Right atrium auricular region (tissue), 2 donors: ENCODE measurements at places on chromosomes 3 and 15. TPM values are rescaled to one million over a fixed set of nuclear protein-coding genes. Genes with fewer than 3 reads are reported as not detected.

The SLC9A9 gene
- 3.1 TPM for total RNA-seq

The FGD5 gene
- total RNA-seq = 9.6 TPM

The NR2F2 gene
- 25.0 TPM for total RNA-seq

The GOLGA6L4 gene
- total RNA-seq = 0.94 TPM

The ZWILCH gene
- 0.89 TPM for total RNA-seq

The ACAN gene
- total RNA-seq = not detected

The ST8SIA2 gene
- 0.35 TPM for total RNA-seq

The PAQR5 gene
- total RNA-seq = 5.0 TPM

The CASR gene
- not detected for total RNA-seq

The NMB gene
- total RNA-seq = 1.0 TPM

The ROPN1B gene
- 4.7 TPM for total RNA-seq

The RAMAC gene
- total RNA-seq = 13.0 TPM

The DENND4A gene
- 15.2 TPM for total RNA-seq

The CCR2 gene
- 2.1 TPM for total RNA-seq

The CD47 gene
- total RNA-seq = 92.2 TPM

The OR5AC2 gene
- total RNA-seq = not detected

The GOLGA6L24 gene
- total RNA-seq = not detected
